ENCODE measurements at places on chromosomes 3 and 15.

DNA sequence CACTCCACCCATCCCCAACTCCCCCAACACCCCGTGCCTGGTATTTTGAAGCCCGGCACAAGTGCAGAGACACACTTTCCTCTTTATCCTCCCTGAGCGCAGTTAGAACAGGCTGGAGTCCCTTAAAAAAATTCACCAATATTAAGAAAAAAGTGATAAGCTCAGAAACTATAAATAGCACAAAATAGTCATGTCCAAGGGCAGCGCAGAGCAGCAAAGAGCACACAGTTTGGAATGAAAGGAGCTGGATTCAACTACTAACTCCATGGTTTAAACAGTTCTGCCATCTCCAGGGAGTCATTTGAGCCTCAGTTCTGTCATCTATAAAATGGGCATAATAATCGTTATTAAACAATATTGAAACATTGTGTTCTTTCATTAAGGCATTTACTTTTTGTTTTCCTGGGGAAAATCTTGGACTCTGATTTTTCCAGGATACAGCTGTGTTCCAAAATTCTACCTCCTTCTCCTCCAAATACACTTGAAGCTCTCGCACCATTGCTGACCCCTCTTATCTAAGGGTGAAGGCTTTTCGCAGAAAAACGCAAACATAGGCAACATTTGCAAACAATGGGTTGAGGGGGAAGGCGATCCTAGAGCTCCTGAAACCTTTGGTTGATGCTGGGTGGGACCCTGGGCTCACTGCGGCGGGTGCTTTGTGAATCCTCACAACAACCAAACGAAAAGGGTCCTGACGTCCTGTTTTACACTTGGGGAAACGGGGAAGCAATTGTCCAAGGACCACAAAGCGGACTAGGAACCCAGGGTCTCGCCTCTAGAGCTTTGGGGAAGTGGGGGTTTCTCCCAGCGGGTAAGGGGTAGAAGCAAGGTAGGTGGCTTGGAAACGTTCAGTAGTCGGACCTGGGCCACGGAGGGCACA is 41.8 kb downstream of the EPHB3 start:
- no peak for DNase-seq

DNA sequence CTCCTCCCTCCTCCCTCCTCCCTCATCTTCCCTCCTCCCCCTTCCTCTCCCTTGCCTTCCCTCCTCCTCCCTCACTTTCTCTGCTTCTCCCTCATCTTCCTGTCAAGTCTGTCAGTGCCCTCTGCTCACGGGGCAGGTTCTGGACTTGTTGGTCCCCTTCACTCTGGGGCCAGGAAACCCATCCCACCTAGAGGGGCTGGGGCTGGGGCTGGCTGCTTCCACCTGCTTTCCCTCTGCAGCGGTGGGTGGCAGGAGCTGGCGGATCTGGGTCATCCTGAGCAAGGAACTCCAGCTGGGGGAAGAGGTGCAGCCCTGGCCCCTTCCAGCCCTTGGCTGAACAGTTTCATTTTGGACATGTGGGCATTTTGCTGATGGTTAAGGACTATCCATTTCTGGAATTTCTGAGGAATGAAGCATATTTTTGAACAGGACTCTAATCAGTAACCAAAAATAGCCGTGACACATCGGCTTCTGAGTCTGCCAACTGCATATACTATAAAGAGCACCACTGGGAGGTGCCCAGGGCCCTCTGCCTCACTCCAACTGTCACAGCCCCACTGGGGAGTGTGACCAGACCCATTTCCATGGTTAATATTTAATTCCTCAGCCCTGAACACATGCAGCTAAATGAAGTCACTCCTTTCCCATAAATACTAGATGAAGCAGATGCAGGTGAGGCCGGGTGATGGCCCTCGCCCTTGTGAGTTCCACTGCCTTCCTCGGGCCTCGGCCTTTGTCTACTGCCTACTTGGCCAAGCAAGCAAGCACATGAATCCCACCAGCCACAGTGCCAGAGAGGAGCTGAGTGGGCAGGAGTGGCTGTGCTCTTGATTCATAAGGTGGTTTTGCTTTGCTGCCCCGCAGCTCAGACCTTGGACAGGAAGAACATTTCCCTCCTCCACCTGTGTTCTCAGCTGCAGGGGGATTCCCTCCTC is 39.8 kb downstream of the CHDH start:
- no peak for DNase-seq

GRCh38 chr15:45866616-45867015 is 231.8 kb downstream of the SQOR start:
- no peak for DNase-seq

DNA sequence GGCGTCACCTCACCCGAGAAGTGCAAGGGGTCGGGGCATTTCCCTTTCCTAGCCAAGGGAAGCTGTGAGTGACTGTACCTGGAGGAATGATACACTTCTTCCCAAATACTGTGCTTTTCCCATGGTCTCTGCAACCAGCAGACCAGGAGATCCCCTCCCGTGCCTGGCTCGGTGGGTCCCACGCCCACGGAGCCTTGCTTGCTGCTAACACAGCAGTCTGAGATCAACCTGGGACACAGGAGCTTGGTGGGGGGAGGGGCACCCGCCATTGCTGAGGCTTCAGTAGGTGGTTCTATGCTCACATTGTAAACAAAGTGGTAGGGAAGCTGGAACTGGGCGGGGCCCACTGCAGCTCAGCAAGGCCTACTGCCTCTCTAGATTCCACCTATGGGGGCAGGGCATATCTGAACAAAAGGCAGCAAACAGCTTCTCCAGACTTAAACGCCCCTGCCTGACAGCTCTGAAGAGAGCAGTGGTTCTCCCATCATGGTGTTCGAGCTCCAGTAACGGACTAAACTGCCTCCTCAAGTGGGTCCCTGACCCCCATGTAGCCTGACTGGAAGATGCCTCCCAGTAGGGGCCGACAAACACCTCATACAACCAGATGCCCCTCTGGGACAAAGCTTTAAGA is 31.4 kb upstream of the ABHD5 start:
- no peak for DNase-seq

GRCh38 chr3:111971533-111972130 is 7.2 kb upstream of the ABHD10 start:
- DNase-seq, result peak; percentile 82

- DNase-seq, result no peak
Observed at GRCh38 chr15:78057803-78058202, 19.7 kb downstream of the TBC1D2B start.

- no peak for DNase-seq
Observed at GRCh38 chr3:146249921-146250320, 984 bp downstream of the PLSCR4 start.
